ENCODE measurements at places on chromosomes 16 and 17. TPM values are rescaled to one million over a fixed set of nuclear protein-coding genes. Genes with fewer than 3 reads are reported as not detected.

GRCh38 chr16:23571895-23572294, 14.4 kb downstream of the UBFD1 start:
- DNase-seq, result no peak

- DNase-seq, result no peak
These were observed 6.2 kb downstream of the KATNB1 start for GRCh38 chr16:57741660-57742191.

GRCh38 chr16:4487955-4488498, 11.8 kb downstream of the HMOX2 start:
- no peak for DNase-seq

SPG7 gene
- 97.9 TPM for polyA plus RNA-seq

GRCh38 chr16:85955566-85955965, 56.6 kb downstream of the IRF8 start:
- DNase-seq, result no peak

- DNase-seq, result peak; percentile 71
These were observed 8.0 kb downstream of the TBC1D24 start for GRCh38 chr16:2482708-2483534.

RAB11FIP3 gene
- 61.7 TPM for polyA plus RNA-seq

DNA sequence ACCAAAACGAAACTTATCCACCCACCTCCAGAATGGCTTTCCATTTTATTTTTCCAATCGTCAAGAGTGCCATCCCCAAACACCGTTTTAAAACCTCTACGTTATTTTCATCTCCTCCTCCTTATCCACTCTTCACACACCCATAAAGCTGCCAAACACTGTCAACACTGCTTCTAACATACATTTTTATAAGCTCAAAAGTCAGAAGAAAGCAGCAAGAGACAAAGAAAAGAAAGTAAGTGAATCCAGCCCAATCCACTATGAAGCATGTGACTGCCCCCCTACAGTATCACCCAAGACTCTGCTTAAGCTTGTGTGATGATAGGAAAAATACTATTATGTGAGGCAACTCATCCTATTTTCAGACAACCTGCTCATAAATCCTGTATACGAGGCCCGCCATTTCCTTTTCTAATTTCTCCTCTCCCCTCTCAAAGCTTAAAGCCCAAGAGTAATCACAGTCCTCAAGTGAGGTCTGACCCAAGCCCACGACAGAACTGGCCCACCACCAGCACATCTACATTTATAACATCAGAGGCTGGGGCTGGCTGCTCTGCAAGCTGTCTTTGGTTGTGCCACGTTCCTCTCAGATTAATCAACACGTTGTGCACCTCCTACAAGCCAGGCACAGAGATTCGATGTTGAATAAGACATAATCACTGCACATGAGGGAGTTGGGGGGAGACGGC, 16.3 kb downstream of the USP31 start:
- no peak for DNase-seq

IL17C gene
- 0.75 TPM for polyA plus RNA-seq

DNA sequence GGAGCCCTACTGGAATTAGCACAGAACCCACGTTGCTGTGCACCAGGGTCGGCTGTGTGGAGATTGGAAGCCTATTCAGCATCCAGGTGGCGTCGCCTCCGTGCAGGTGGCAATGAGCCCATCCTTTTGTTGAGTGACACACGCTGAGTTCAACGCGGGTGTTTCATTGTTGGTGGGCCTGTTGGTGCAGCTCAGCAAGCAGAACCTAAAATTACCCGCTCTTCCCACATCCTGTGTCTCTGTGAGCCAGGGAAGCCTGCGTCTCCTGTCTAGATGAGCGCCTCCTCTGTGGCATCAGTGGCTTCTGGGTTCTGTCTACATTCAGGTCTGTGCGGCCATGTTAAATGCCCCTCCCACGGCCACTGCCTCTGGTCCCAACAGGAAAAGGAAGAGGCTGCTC, 14.5 kb downstream of the CD2BP2 start:
- DNase-seq, result no peak

IL34 gene
- 7.9 TPM for polyA plus RNA-seq

GRCh38 chr17:79988185-79988971, 47.3 kb downstream of the TBC1D16 start:
- DNase-seq, result no peak

DNA sequence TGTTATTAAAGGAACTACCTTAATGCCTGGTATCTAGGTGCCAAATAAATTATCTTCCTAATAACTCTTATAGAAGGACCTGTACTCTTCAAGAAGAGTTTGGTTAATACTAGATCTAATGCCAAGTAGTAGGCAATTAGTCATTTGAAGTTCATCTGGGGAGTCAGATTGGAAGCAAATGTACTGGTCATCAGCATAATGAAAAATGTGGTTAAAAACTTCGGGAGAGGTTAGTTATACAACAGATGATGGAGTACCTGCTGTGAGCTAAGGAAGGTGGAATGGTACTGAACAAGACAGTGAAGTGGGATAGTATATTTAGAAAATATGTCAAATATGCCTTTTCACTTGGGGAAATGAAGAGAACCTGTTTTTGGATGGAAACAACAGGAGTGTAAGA, 49.2 kb downstream of the TNRC6A start:
- DNase-seq, result no peak

GALR2 gene
- polyA plus RNA-seq, result 0.47 TPM

KRT14 gene
- polyA plus RNA-seq, result 0.37 TPM

DNA sequence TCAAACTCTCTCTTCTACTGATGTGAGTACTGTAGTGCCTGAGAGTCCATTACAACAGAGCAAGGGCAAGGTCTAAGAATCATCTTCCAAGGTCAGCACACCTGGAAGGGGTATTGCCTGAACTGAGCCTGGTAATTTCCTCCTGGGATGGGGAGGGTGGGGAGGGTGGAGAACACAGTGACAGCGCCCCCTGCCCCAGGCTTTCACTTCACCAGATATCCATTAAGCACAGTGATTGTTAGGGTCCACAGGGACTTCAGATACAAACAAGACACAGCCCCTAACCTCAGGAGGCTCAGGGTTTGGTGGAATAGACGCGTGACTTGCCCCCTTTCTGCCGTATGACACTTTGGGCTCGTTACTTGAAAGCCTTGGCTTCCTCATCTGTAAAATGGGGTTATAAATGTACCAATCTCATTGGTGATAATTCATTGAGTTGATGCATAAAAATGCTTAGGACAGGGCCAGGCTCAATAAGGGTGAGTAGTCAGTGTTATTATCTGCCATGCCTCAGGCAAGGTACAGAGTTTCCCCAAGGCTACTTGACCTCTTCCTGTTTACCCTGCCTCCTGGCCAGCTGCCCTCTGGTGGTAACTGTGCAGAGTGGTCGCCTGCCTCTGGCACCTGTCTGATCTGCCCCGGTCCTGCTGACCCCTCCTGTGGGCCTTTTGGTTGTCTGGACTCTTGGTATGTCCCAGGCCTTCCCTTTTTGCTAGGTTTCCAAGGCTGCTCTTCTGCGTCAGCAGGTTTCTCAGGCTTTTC, 13.1 kb upstream of the BRD7 start:
- DNase-seq, result no peak

GRCh38 chr17:1779571-1780131, 17.8 kb downstream of the SERPINF1 start:
- DNase-seq, result peak; percentile 91

- DNase-seq, result no peak
These were observed 16.8 kb downstream of the CHP2 start for GRCh38 chr16:23771642-23772041.

SLC47A1 gene
- polyA plus RNA-seq, result 39.8 TPM

DNA sequence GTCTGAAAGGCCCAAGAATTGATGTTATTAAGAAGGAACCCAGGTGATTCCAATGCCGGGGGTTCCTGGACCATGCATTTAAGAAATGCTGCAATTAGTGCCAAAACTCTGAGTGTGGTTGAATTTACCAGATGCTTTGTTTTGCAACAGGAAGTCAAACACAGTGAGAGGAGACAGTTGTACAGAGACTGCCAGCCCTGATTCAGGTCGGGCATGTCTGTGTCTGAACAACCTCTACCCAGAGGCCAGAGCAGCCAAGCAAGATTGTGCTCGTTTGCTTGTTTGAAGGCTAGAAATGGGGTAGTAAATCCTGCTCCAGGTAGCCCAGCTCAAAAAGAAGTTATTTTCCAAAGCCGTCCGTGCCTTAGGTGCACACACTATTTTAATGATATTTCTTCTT, 412.4 kb upstream of the ERCC4 start:
- no peak for DNase-seq

DNA sequence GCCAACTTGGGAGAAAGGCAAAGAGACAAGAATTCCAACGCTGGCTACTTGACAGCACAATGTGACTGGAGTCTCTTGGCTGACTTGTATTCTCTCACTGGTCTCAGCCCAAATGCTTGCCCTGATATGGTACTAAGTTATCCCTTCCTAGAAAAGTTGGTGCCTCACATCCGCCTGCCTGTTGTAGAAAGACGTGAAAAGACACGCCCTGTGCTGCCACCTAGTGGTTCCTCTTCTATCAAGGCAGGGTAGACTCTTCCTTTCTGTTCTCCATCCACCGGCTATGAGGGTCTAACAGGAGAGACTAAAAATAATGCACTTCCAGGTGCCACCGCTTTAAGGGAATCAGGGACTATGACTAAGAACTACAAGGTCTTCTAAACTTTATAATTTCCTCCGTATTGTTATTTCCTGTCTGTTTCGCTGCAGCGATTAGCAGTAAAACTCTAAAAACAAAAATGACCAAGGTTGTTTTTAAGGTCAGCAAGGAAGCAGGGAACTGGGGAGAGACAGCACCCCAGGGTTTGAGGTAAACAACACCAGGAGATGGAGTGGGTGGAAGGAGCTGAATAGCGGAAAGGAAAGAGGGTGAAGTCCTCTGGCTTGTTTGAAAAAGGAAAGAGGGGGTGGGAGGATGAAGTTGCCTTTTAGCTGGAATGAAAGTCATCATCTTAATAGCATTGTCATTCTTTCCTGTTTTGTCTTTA, 109.5 kb downstream of the YPEL2 start:
- DNase-seq, result peak; percentile 98

PSMD3 gene
- 128 TPM for polyA plus RNA-seq

DNA sequence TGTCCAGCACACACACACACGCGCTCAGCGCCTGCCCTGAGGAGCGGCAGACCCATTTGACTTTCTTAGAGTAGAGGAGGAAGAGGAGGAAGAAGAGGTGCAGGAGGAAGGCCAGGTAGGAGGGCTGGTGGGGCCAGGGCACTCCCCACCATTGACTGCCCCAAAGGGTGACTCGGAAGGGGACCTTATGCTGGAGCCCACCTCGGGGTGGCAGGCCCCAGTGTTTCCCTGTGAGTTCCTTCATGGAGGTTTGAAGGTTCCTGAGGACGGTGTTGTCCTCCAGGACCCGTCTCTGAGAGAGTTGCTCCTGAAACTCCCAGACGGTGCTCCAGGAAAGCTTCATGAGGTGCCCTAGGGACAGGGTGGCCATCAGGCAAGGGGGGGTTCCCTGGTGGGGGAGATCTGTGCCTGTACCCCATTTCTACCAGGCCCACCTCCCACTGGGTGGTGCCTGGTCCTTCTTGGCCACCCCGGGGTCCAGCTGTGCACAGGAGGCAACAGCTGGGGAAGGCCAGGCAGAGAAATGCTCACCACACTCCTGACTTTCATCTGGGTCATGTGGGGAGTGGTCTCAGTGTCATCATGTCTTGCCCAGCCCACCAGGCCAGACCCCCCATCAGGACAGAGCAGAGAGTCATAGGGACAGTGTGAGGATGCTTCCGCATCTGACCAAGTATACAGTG, 89.5 kb downstream of the TNFRSF13B start:
- DNase-seq, result no peak

WRAP53 gene
- 12.0 TPM for polyA plus RNA-seq

- DNase-seq, result no peak
These were observed 57.1 kb downstream of the HAPSTR1 start for GRCh38 chr16:9148374-9149015.

DNA sequence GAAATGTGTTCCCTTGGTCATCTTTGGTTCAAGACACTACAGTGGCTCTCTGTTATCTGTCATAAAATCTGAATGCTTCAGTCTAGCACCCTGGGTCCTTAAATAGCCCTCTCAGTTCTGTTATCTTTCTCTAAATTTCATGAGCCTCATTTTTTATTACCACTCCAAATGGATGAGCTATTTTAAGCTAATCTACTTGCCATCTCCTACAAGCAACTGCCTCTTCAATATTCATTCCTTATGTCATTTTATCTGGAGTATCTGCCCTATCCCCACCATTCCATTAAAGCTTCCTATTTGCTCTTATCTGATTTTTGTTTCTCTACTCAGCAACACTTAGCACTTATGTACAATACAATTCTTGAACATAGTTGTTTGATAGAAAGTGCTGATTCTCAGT, 28.0 kb upstream of the EVI2A start:
- DNase-seq, result no peak

C17orf50 gene
- polyA plus RNA-seq, result 154 TPM

GRCh38 chr17:41413353-41413957, 10.9 kb downstream of the KRT37 start:
- no peak for DNase-seq

DNA sequence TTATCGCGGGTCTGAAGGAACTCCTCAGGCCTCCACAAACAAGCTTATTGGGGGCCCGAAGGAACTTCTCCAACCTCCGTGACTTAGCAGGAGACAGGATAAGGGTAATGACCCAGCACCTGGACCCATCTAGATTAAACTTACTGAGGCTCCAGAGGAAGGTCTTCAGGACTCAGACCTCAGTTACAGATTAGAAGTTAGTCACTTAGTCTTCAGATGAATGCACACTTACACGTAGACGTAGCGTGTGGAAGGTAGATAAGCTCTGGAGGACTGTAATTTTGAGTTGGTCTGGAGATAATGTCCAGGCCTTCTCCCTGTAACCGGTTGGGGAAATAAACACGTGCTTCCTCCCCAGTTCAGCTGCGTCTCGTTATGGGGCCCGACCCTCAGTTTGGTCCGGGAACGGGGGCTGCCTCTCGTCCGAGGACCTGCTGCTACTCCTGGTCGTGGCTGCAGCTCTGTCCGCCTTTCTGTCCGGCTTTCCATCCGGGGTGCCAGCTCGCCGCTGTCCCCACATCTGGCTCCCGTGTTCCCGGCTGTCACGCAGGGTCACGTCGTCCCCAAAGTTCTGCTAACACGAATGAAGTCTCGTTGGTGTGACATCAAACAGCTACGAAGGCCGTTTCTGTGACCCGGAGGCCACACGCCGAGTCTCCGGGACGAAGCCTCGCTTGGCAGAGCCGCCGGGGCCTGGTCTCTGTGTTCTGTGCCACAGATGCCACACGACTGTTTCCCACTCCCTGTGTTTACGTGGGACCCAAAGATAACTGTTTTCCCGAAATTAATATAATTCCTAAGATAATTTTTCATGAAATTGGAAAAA, 11.8 kb upstream of the SECTM1 start:
- DNase-seq, result no peak

DNA sequence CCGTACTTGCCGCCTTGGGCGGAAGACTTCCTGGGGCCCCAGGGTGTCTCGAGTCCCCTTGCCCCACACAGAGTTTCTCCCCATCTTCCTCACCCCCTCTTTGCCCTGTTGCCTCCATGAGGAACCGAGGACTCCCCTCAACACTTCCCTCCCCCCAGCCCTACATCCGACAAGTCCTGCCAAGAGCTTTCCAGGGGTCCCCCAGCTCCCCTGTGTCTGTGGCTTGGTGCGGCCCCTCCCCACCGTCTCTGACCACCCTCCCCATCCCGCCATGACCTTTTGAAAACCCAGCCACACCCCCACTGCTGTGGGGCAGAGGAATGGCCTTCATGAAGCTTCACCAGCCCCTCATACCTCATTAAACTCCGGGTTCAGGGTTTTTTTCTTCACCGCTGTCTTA, 11.4 kb downstream of the SCGB1C2 start:
- DNase-seq, result no peak

GRCh38 chr17:30534298-30534697, 57.1 kb downstream of the GOSR1 start:
- DNase-seq, result no peak

- DNase-seq, result peak; percentile 50
These were observed 41.4 kb upstream of the PIRT start for GRCh38 chr17:10879190-10879836.
